Stimulated activated CD8-positive, alpha-beta memory T cell treated with anti-CD3 and anti-CD28 coated beads, Interleukin-15, amount 100 ng/mL, for 4 hours (primary cell): ENCODE measurements at places on chromosomes 3 and 15.

DNA sequence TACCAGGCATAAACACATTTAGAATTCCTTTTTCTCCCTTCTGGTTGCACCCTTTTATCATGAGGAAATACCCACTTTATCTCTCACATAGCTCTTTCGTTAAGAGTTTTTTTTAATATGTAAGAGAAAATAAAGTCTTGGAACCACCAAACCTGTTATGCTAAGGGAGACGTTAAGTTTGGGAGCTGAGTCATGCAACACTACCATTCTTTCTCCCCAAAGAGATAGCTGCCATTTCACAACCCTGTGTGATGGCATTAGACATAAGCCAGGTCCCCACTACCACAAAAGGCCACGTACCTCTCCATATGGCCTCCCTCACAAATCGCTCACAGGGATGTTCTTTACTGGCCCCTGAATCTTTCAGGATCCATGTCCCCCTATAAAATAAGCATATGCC lies 7.6 kb upstream of the NIPA1 start:
- DNase-seq = no peak

GRCh38 chr3:178707311-178708031 lies 171.2 kb downstream of the KCNMB2 start:
- DNase-seq = no peak

GRCh38 chr3:68057637-68058320 lies 403.4 kb upstream of the SUCLG2 start:
- peak; percentile 23 for DNase-seq

- DNase-seq = no peak
Measured at GRCh38 chr15:80461356-80462095, 57.3 kb downstream of the ARNT2 start.

- DNase-seq = no peak
Measured at GRCh38 chr3:52227766-52228165, 2.3 kb upstream of the TLR9 start.

GRCh38 chr15:100457201-100457600 lies 71.5 kb downstream of the CERS3 start:
- no peak for DNase-seq

GRCh38 chr3:133675631-133676335 lies 14.0 kb upstream of the TOPBP1 start:
- no peak for DNase-seq

DNA sequence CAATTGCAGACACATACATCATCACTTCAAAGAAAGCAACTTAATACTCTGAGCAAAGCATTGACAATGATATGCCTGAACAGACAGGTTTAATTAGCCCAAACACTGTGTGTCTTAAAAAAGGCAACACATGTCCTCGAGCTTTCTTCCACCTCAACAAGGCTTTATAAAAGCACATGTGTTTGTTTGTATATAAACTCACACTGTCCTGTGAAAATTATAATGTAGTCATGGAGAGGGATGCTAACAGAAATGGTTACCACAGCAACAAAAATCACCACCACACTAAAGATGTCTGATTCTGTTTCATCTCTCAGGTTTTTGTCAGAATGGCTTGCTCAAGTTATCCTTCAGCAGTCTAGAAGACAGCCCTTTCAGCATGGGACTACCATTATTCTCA lies 314.7 kb downstream of the MAGI1 start:
- DNase-seq = no peak

GRCh38 chr3:71001303-71001830 lies 582.2 kb downstream of the FOXP1 start:
- DNase-seq = no peak

DNA sequence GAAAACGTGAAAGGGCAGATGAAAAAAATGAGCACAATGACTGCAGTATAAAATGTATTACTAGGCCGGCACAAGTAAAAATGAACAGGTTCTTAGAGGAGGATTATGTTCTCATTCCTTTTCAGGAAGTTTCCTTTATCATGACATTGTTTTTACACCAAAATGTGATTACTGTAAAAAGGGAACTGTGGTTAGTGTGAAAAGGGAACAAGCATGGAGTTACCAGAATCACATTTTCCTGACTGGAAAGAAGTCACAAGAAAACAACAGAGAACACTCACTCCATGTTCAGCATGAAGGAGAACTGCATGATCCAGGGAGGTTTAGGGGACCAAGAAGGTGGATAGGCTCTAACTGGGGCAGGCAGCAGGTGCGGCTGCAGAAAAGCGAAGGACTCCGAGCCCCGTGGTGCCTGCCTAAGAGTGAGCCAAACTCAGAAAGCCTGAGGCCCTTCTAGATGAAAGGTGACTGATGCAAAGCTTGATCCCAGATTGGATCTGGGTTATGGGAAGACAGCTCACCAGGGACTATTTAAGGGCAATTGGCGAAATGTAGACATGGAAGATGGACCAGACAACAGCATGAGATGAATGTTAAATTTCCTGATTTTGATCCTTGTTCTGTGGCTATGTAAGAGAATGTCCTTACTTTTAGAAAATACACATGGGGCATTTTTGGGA lies 77.3 kb downstream of the CCR1 start:
- DNase-seq = no peak

DNA sequence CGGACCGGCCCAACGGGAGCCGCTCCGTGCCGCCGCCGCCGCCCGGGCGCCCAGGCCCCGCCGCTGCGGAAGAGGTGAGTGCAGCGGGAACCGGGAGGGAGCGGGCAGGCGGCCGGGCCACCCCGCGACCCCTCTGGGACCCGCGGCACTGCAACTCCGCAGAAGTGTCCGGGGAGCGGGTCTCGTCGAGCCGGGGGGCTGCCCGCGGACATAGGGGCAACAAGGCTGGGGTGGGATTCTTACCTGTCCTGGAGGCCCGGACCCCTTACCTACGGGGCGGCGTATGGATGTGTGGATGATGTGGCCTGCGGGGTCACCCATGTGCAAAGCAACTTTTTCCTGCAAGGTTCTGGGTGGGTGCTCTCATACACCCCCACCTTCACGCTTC lies 361 bp downstream of the SEMA3F start:
- DNase-seq = no peak
